ENCODE measurements at places on chromosomes 4 and X.

DNA sequence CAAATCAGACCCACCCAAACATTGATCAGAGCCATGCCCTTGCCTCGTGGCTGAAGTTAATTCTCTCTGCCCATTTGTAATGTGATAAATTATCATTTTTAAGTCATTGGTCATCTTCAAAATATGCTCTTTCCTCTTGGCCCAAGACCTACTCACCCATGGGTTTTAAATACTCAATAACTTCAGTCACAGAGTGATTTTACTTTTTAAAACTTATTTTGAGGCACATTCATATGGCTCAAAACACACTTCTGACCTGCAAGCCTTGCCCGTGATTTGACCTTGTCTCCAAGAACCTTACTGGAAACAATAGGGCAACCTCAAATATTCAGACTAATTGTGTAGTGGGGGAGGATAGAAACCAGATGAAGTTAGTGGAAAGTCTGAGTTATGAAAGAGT, 176.2 kb upstream of the LNX1 start:
- DNase-seq: no peak

GRCh38 chr4:55255179-55255578, 90.9 kb upstream of the SRD5A3 start:
- no peak for DNase-seq

DNA sequence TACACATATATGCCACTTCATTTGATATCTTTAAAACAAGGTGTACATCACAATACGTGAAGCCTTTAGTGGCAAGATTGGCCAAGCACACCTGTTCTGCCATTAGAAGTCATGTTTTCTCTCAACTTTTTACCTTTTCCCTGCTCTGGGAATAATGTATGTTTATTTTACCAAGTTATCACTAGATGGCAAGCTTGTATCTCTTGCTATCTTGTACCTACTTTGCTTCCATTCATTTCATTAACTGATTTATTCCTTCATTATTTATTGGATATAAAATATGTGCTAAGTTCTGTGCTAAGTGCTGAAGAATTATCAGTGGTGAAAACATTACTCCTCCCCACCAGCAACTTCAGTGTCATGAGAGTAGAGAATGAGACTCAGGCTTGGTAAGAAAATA, 245.5 kb downstream of the ANK2 start:
- no peak for DNase-seq

GRCh38 chrX:150573106-150573505, 4.7 kb downstream of the MTM1 start:
- DNase-seq: no peak

GRCh38 chr4:15481961-15482745, 12.5 kb downstream of the CC2D2A start:
- DNase-seq: no peak

DNA sequence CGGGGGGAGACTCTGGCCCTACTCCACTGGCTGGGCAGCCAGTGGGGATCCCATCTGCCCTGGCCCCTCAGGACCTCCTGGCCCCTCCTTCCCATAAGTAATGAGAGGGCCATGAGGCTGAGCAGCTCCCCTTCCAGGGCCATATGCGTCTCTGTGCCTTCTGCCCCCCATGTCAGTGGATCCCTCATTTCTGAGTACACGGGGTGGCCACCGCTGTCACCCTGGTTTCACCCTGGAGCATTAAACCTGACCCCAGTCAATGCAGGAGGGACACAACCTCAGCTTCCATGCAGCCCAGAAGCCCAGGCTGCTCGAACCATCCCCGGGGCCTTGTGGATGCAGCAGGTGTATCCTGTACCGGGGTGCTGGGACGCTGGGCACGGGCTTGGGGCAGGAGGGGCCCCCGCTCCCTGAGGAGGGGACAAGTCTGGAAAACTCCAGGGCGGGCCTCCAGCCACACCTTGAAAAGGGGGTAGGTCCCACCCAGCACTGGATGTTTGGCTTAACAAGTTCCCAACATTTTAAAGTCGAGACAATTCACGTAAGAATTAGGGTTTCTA, 24.2 kb downstream of the ATP5ME start:
- DNase-seq: no peak

DNA sequence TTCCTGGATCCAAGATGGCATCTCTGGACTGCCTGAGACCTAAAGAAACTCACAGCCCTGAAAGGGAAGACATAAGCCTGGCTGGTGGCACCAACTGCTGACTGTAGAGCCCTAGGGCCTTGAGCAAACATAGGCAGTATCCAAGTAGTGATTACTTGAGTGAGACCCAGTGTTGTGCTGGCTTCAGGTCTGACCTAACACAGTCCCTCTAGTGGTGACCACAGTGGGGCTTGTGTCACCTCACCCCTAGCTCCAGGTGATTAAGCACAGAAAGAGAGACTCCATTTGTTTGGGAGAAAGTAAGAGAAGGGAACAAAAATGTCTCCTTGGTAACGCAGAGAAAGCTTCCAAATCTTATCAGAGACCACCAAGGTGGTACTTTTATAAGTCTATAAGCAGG, 496.3 kb upstream of the HTR2C start:
- DNase-seq: no peak

- DNase-seq: no peak
Measured at GRCh38 chr4:174358410-174358809, 74.7 kb downstream of the CEP44 start.

All from stimulated activated CD4-positive, alpha-beta T cell treated with anti-CD3 and anti-CD28 coated beads, Interleukin-1b, Interleukin-23, amount 100 ng/mL, for 1 hour (primary cell).